Endodermal cell (in vitro differentiated cells): ENCODE measurements at places on chromosomes 12 and 14. TPM values are rescaled to one million over a fixed set of nuclear protein-coding genes. Genes with fewer than 3 reads are reported as not detected.

DNA sequence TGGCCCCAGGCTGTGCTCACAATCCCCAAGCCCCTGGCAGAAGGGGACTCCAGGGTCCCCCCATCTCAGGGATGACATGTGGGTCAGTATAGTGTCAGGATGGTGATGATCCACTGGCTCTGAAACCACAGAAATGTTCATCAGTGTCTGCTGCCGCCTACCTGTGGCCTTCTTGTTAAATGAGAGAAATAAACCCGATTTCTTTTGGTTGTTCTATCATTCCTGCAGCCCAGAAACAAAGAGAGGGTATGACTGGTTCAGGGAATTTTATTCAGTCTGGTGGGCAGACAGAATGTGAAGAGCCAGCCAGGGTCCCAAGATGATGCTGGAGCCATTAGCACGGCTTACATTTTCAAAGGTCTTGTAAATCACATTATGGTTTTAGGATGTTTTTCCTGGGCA lies 86.6 kb downstream of the CRADD start:
- no peaks in the 10 kb centered on the region for H3K27me3 ChIP-seq
- H3K27ac ChIP-seq = no peak overlapping the region
- DNase-seq = no peak
- peaks cover 5% of the 10 kb centered on the region for H3K4me1 ChIP-seq

DNA sequence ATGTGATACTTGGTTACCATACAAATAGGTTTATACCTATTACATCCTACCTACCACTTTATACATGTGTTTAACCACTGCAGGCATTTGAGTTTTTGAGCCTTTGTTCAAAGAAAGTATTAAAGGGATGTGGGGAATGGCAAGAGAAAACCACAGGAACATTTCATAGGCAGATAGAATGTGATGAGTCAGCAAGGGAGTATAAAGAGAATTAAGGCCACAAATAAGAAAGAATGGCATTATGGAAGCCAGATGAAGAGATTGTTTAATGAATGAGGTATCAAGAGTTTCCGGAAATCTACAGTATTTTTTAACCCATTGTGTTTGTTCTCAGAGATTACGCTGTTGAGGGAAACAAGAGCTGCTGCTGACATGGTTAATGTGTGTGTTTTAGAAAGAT lies 66.9 kb downstream of the METTL25 start:
- no peaks in the 10 kb centered on the region for H3K27me3 ChIP-seq
- H3K4me1 ChIP-seq = peaks cover 9% of the 10 kb centered on the region
- H3K27ac ChIP-seq = no peak overlapping the region
- peak overlapping the region; percentile 16 for H3K4me3 ChIP-seq

DNA sequence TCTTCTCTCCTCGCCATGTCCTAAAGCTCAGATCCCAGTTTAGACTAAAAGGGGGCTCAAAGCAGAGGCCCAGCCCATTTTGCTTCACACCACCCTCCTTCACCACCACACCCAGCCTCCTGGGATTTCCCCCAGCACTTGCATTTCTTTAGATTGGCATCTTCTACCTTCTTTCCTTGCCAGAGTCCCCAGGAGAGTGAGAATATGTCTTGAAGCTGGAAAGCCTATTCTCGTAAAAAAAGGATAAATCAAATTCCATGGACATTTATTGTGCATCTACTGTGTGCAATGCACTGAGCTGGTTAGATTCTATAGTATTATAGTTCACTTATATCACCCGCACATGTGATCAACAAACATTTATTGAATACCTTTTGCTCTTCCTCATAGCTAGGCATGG lies 10.2 kb downstream of the FBXW8 start:
- peaks cover 17% of the 10 kb centered on the region for H3K4me1 ChIP-seq
- H3K27ac ChIP-seq = no peak overlapping the region
- peaks cover 12% of the 10 kb centered on the region for H3K36me3 ChIP-seq
- no peak overlapping the region for H3K4me3 ChIP-seq
- no peak for DNase-seq

- H3K27me3 ChIP-seq = no peaks in the 10 kb centered on the region
- peaks cover 9% of the 10 kb centered on the region for H3K36me3 ChIP-seq
- DNase-seq = peak; percentile 45
- H3K4me3 ChIP-seq = no peak overlapping the region
- no peaks in the 10 kb centered on the region for H3K4me1 ChIP-seq
- no peak overlapping the region for H3K27ac ChIP-seq
Measured at GRCh38 chr12:111440631-111441030, 34.9 kb downstream of the SH2B3 start.

DNA sequence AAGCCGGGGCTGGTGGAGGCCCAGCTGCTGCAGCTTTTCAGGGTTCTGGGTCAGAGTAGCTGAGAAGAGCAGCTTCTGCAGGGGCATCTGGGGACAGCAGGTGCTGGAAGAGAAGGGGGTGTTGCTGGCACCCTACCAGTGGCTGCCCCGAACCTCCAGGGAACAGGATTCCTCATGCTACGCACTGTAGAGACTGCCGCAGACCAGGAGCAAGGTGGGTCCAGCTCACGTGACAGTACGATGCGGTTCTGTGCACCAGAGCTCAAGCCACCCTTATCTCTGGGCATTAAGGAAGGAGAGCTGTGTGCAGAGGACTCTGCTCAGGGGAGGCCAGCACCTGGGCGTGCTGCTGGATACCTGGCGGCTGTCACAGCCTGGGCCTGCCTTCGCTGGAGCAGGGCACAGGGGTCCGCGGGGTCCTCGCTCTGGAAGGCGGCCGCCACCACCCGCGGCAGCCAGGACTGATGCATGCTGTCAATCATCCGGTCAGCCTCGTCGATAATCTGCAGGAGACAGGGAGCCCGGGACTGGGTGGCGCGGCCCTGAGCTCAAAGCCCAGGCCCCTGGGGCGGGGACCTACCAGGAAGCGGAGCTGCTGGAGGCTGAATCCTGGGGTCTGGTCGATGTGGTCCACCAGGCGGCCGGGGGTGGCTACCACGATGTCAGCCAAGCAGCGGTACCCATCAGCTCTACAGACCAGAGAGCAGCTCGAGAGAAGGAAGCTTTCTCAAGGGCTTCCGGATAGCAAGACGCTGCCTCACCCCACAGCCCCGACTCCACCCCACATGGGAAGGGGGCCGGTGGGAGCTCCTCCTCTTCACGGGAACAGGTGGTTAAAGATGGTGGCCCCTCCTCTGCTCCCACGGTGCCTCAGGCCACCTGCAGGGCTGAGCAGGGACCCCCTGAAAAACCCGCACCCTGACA lies 2.9 kb downstream of the DDX51 start:
- peaks cover 36% of the 10 kb centered on the region for H3K36me3 ChIP-seq
- peaks cover 2% of the 10 kb centered on the region for H3K4me1 ChIP-seq
- DNase-seq = no peak
- H3K27me3 ChIP-seq = no peaks in the 10 kb centered on the region
- no peak overlapping the region for H3K4me3 ChIP-seq
- no peak overlapping the region for H3K27ac ChIP-seq

The LBHD2 gene
- not detected in 2 replicates for total RNA-seq

The CBLN3 gene
- total RNA-seq = 2.4 to 6.3 TPM (median 2.4 TPM) in 3 replicates
